T-cell (primary cell): ENCODE measurements at places on chromosomes 11 and 22. TPM values are rescaled to one million over a fixed set of nuclear protein-coding genes. Genes with fewer than 3 reads are reported as not detected.

DNA sequence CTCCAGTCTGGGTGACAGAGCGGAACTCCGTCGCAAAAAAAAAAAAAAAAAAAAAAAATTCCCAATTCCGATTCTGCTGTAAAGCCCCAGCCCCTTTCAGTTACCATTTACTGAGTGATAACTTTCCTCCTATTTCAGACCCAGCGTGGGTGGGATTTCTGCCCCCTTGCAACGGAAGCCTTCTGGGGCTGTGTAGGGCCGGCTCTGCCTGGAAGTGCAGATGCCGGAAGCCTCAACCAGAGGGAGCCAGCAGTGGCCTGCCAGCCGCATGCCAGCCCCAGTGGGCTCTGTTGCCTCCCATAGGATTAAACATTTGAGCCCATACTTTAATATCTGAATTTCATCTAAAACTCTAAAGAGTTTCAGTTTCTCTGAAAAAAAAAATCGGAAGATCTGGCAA lies 60.0 kb upstream of the NUP50 start:
- no peak for DNase-seq

- DNase-seq = no peak
These were observed 7.2 kb downstream of the ADAMTS15 start for GRCh38 chr11:130455483-130456127.

DNA sequence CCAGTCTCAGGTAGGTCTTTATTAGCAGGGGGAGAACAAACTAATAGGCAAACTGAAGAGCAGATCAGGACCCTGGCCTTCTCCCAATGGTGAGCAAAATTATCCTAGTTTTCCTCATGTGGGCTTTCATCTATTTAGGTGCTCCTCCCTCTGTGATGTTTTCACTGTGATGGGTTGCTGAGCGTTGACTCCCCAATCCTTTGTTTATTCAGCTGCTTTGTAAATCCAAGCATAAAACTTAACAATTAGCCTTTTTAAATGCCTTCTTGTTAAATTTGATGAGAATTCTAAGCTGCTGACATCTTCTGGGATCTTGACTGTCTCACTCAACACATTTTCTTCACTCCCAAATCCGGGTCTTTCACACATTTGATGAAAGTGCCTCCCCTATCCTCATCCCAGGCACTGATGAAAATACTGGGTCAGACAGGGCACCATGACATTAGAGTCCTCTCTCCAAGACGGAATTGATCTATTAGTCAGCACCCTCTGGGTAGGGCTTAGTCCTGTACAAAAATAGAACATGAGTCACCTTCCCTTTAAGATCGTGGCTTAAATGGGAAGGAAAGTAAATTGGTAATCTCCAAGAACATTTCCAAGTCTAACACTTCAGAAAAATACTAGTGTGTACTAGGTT lies 199.3 kb upstream of the ISX start:
- no peak for DNase-seq

DNA sequence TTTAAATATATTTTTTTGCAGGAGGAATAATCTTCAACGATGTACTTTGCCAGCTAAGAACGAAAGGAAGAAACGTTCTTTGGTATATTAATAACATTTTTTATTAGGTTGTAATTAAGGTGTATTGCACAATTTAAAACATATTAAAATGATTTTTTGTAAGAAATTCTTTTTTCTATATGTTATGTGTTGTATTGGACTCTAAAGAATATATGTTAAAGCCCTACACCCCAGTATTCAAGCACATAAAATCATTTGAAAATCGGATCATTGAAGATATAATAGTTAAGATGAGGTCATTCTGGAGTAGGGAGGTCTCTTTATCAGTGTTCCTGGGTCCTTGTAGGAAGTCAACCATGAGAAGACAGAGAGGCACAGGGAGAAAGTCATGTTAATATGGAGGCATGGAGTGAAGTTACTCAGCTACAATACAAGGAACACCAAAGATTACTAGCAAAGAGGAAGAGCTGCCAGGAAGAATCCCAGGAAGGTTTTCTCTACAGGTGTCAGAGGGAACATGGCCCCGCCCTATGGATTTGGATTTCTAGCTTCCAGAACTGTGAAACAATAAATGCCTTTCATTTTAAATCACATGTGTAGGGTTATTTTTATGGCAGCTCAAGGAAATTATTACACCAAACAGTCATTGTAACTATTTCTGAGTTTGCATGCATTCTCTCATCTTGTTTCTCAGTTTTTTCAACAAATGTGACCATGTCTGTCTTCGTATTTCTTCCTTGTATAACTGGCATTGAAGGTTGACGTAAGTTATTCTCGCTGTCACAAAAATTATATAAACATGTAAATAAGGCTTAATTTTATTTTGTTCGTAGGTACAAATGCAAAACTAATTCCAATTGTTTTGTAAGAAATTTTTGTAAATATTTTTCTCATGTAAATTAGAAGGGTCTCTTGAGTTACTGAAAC lies 75.4 kb upstream of the VPREB1 start:
- no peak for DNase-seq

GRCh38 chr11:2950825-2951224 lies 21.6 kb upstream of the PHLDA2 start:
- no peak for DNase-seq

DNA sequence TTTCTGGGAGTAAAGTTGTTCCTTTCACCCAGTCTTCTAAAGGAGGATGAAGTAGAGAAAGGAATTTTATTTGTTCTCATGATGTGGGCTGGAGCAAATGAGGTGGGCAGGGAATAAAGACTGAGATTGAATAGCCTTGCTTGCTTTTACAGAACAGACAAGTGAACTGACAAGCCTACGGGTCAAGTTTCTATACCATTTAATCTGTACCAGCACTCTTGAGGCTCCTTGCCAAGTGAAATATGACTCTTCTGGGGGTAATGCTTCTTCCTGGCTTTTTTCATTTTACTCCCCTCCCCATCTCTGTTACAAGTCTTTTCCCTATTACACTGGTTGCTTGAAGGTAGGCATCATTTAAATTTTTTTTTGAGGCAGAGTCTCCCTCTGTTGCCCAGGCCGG lies 54.8 kb downstream of the CSTPP1 start:
- no peak for DNase-seq

DNA sequence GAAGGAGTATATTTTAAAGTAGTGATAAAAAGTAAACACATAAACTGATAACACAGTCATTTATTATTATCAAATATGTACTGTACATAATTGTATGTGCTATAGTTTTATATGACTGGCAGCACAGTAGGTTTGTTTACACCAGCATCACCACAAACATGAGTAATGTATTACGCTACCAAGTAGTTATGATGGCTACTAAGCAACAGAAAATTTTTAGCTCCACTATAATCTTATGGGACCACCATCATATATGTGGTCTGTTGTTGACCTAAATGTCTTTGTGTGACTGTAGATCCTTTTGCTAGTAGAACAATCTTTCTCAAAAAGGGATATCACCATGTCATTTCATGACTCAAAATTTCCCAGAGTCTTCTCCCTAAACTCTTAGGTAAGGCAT lies 93.5 kb downstream of the LARGE2 start:
- no peak for DNase-seq

- DNase-seq = no peak
These were observed 195.8 kb downstream of the NELL1 start for GRCh38 chr11:20865161-20865560.

- DNase-seq = no peak
These were observed 125.5 kb upstream of the NECTIN1 start for GRCh38 chr11:119854521-119854920.

- peak; percentile 72 for DNase-seq
These were observed 69.1 kb downstream of the NAT10 start for GRCh38 chr11:34174412-34175041.

DNA sequence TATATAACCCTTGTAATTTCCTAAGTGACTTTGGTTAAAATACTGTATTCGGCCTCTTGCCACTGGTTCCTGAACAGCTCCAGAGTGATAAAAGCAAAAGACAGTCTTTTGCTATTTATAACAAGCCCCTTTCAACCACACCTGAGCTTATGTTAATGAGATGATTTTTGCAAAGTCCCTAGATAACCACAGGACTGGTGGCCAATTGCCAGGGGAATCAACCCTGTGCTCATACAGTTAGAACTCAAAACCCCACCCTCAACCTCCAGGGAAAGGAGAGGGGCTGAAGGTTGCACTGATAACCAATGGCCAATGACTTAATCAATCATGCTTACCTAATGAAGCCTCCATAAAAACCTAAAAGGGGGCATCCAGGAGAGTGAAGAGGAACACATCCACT lies 77.9 kb downstream of the SIK3 start:
- no peak for DNase-seq

GRCh38 chr11:120941000-120941399 lies 82.9 kb upstream of the TBCEL start:
- DNase-seq = no peak

- no peak for DNase-seq
These were observed 6.4 kb downstream of the DGKZ start for GRCh38 chr11:46353698-46354097.

- DNase-seq = no peak
These were observed 98.3 kb downstream of the ELP4 start for GRCh38 chr11:31607914-31608313.

GRCh38 chr11:63866211-63866610 lies 27.3 kb downstream of the MARK2 start:
- DNase-seq = peak; percentile 79

- DNase-seq = no peak
These were observed 2.0 kb downstream of the NAV2 start for GRCh38 chr11:19714387-19715363.

- no peak for DNase-seq
These were observed 7.2 kb upstream of the ZNF280A start for GRCh38 chr22:22527312-22527711.

The CASP12 gene
- not detected for total RNA-seq

The SLC22A25 gene
- total RNA-seq = not detected

The CHRM1 gene
- not detected for total RNA-seq

The RFPL3 gene
- total RNA-seq = not detected

The EMID1 gene
- total RNA-seq = 0.76 TPM

The KCTD14 gene
- 0.30 TPM for total RNA-seq

The SLC7A4 gene
- total RNA-seq = 0.14 TPM

The GSTT2 gene
- total RNA-seq = not detected

The LRRN4CL gene
- total RNA-seq = 0.14 TPM

The OR9I1 gene
- total RNA-seq = not detected

The OR10D3 gene
- not detected for total RNA-seq

The PGA5 gene
- not detected for total RNA-seq

The PHF21B gene
- total RNA-seq = not detected

The ANGPTL5 gene
- total RNA-seq = not detected
